Chondrocyte (in vitro differentiated cells): ENCODE measurements at places on chromosomes 3 and 15. TPM values are rescaled to one million over a fixed set of nuclear protein-coding genes. Genes with fewer than 3 reads are reported as not detected.

- H3K27me3 ChIP-seq, result no peaks in the 10 kb centered on the region
- DNase-seq, result no peak
- H3K27ac ChIP-seq, result no peak overlapping the region
- H3K36me3 ChIP-seq, result no peaks in the 10 kb centered on the region
- peaks cover under 1% of the 10 kb centered on the region for H3K4me1 ChIP-seq
These were observed 252.7 kb downstream of the SLC9A9 start for GRCh38 chr3:143595456-143596077.

- H3K27ac ChIP-seq, result no peak overlapping the region
- no peaks in the 10 kb centered on the region for H3K4me1 ChIP-seq
- peaks cover 2% of the 10 kb centered on the region for H3K36me3 ChIP-seq
- no peak for DNase-seq
- H3K27me3 ChIP-seq, result peaks cover 6% of the 10 kb centered on the region
These were observed 134.9 kb downstream of the EFHB start for GRCh38 chr3:19799115-19799514.

DNA sequence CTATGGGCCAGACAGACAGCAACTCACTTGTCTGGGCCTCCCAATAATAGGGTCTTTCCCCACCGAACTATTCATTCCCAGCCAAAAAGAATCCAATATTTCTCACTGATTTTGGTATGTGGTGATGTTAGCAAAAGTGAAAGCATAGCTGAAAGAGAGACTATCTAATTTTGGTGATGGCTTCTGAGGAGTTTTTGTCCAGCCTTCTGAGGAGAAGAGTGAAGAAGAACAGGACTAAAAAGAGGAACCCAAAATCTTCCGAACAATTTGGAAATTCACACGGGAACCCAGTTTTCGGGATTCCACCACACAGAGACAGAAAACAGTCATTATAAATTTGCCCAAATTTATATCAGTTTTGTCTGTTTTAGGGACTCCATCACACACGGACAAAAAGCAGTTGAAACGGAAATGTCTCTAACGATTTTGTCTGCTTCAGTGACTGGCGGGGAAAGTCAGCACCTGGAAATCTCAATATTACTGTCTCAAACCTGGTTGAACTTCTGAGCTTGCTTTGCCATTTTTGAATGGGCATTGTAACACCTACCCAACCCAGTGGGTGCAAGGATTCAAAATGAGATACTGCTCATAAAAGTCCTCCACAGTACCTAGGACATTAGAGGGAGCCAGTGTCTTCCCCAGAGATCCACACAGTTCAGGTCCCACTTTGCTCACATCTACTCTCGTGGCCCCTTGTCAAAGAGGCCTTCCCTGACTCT, 9.1 kb downstream of the CD80 start:
- H3K4me1 ChIP-seq, result no peaks in the 10 kb centered on the region
- H3K36me3 ChIP-seq, result no peaks in the 10 kb centered on the region
- H3K4me3 ChIP-seq, result no peak overlapping the region
- no peak overlapping the region for H3K27ac ChIP-seq
- H3K27me3 ChIP-seq, result peaks cover 2% of the 10 kb centered on the region

DNA sequence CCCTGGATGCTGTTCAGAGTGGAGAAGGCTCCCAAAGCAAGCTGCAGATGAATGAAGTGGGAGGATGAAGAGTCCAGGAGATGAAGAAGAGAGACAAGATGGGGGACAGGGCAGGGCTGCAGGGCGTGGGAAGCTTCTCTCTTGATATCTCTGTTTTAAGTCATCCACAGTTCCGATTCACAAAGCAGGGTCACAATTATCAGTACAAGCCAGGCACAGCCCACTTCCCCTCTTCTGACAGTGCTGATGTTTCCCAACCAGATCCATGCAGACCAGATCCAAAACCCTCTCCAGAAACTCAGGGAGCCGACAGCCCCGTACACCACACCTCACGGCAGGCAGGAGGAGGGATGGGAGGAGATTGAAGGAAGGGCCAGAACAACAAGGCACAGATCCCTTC, 31.1 kb downstream of the NTRK3 start:
- no peak overlapping the region for H3K27ac ChIP-seq
- no peaks in the 10 kb centered on the region for H3K4me1 ChIP-seq
- DNase-seq, result no peak
- no peaks in the 10 kb centered on the region for H3K36me3 ChIP-seq

- H3K4me1 ChIP-seq, result peaks cover 92% of the 10 kb centered on the region
- DNase-seq, result no peak
- no peaks in the 10 kb centered on the region for H3K27me3 ChIP-seq
- H3K4me3 ChIP-seq, result no peak overlapping the region
- H3K36me3 ChIP-seq, result peaks cover 4% of the 10 kb centered on the region
These were observed 20.8 kb downstream of the VGLL4 start for GRCh38 chr3:11622586-11623550.

DNA sequence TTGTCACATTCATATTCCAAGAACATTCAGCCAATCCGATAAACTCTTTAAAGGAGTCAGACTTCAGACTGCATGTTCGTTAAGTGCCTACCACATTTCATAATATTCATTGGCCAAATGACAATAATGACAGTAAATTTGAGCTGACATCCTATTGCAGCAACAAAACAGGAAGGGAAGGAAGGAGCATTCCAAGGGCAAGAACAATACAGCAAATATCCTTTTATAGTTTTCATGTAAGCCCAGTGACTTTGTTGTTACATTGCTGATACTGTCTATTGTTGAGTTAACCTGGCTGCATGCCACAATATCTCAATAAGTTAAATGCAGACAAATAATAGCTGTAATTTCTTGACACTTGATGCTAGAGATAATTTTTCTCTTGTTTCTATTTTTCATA, 16.4 kb upstream of the CBLB start:
- no peaks in the 10 kb centered on the region for H3K36me3 ChIP-seq
- H3K4me3 ChIP-seq, result no peak overlapping the region
- H3K4me1 ChIP-seq, result peaks cover 8% of the 10 kb centered on the region
- no peaks in the 10 kb centered on the region for H3K27me3 ChIP-seq
- no peak for DNase-seq

- H3K27me3 ChIP-seq, result no peaks in the 10 kb centered on the region
- H3K4me1 ChIP-seq, result peaks cover 8% of the 10 kb centered on the region
- no peak for DNase-seq
- H3K4me3 ChIP-seq, result peak overlapping the region; percentile 58
- no peaks in the 10 kb centered on the region for H3K36me3 ChIP-seq
These were observed 16.8 kb downstream of the NOX5 start for GRCh38 chr15:69031013-69032001.

DNA sequence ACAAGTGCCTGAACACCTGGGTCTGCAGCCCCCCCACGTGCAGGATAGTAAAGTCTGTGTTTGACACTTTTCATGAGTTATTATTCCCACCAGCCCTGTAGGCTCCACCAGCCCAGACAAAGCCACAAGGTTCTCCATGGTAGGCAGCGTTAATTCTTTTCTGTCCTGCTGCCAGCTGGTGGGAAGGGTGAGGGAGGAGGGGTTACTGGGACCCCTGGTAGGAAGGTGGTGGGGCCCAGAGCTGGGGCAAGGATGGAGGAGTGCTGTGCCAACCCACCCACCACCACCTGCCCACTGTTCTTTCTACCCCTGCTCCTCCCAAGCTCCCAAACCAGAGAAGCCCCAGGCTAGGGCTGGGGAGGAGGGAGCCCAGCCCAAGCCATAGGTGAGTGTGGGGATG, 20.8 kb upstream of the SEMA3F start:
- H3K27me3 ChIP-seq, result no peaks in the 10 kb centered on the region
- no peak overlapping the region for H3K27ac ChIP-seq
- no peaks in the 10 kb centered on the region for H3K36me3 ChIP-seq
- DNase-seq, result no peak

- DNase-seq, result no peak
- H3K27ac ChIP-seq, result no peak overlapping the region
- H3K36me3 ChIP-seq, result no peaks in the 10 kb centered on the region
- no peak overlapping the region for H3K4me3 ChIP-seq
- H3K27me3 ChIP-seq, result peaks cover 31% of the 10 kb centered on the region
These were observed 180.5 kb downstream of the FOXB1 start for GRCh38 chr15:60184579-60184978.

DNA sequence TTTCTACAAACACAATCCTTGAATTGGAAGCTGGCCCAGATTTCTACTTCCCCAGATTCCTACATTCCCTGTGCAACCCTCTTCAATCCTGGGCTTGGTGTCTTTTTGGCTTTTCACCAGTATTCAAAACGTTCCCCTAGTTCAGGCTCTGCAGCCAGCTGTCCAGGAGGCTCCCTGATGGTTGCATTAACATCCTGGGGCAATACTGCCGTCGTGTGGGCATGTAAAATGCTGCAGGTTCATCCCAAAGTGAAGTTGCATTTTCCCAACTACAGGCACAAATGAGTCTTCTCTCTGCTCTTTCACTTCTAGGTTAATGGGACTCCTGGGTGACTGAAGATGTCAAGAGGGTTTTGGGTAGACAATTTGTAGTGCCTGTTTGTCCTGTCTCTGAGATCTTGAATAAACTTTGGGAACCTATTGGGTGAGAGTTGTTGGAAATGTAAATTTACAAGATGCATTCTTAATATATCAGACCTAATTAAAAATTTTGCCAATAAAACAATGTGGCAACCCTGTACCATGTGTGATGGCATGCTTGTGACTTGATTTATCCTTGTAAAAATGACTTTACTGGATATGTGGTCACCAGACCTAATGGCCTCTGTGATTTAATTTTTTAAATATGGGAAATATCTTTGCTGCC, 28.6 kb downstream of the SOX14 start:
- no peak for DNase-seq
- no peak overlapping the region for H3K4me3 ChIP-seq
- no peaks in the 10 kb centered on the region for H3K36me3 ChIP-seq
- H3K27ac ChIP-seq, result no peak overlapping the region
- peaks cover 20% of the 10 kb centered on the region for H3K27me3 ChIP-seq
- H3K4me1 ChIP-seq, result no peaks in the 10 kb centered on the region

The ROBO2 gene
- 1.7 to 11.1 TPM (median 2.8 TPM) in 3 replicates for total RNA-seq

The RASGRF1 gene
- total RNA-seq, result 0.10 TPM in 1 of 3 replicates, not detected in the others

The STRIT1 gene
- not detected in 3 replicates for total RNA-seq

The TGM5 gene
- not detected in 3 replicates for total RNA-seq

The CDC25A gene
- total RNA-seq, result 2.6 to 7.0 TPM (median 2.7 TPM) in 3 replicates
